ENCODE measurements at places on chromosomes 12 and 14.

- DNase-seq: no peak
These were observed 10.5 kb downstream of the MLXIP start for GRCh38 chr12:122089077-122089476.

GRCh38 chr12:50022903-50023302 lies 2.4 kb downstream of the RACGAP1 start:
- DNase-seq: no peak

GRCh38 chr12:4012977-4013968 lies 140.1 kb upstream of the PARP11 start:
- no peak for DNase-seq

DNA sequence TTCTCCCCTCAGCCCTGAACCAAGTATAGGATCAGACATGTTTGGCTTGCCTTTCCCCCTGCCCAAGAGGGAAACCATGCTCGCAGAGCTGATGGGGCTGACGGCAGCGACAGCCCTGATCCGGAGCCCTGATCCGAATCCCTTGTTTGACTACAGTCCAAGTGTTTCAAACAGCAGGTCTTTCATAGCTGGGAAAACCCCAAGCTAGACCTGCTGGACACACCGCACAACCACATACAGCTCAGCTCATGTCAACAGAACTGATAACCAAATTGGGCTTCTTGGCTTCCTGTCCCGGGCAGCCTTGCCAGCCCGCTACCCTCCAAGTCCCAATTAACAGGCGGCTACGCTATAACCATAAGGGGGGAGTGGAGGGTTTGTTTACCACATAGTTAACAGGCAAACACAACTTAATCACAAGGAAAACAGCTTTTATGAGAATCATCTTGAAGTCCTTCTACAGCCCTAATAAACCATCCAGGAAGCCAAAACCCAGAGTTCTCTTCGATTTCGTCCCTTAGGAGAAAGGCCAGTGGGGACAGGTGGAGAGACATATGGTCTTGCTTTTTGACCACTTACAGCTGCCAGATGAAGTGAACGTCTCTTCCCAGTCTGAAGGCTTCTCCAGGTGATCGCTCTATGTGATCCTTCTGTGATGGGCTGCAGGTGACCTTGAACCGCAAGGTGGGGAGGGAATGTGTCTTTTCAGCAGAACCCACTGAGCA lies 64.5 kb upstream of the MANSC4 start:
- DNase-seq: no peak

GRCh38 chr12:101642115-101643067 lies 47.6 kb downstream of the MYBPC1 start:
- no peak for DNase-seq

DNA sequence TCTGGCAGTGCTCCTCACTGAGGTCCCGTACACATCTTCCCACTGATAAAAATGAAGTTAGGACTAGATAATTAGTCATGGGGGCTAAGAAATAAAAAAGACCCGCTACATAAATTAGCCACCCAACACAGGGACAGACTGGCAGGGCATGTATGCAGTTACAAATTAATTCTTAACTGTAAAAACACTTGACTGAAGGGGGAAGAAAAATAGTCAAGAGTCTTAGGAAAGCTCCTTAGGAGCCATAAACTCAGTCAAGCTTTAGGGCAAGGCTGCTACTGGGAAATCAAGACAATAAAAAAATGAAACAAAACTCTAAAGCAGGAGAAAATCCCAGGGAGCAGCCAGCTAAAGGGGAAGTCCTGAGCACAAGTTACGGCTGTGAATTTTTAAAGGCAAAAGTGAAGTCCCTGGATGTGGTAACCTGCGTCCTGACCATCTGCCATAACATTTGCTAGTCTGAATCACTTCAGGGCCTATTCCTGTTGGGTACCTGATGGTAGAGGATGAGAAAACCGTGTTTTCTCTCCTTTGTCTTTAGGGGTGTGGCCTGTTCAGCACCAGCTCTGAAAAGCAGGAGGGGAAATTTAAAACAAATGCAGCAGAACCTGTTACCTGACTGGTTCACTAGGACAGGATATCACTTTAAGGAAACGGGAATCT lies 7.5 kb upstream of the NPFF start:
- DNase-seq: no peak

DNA sequence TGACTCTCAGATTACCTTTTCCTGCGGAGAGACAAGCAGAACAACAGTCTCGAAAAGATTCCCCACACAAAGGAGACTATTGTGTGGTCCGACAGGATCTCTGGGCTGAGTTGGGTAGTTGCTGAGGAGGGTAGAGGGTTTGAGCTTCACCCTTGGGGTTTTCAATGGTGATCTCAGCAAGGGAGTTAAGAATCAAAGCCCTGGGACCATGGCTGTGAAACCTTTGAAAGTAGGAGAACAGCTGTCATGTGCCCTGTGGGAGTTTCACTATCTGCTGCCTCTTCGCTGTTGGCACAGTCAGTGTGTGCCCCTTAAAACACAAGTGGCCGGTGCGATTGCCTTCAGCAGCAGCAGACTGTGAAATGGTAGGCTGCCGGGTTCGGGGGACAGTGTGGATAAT lies 14.2 kb upstream of the PLEK2 start:
- DNase-seq: no peak

GRCh38 chr12:110906083-110906482 lies 14.3 kb downstream of the MYL2 start:
- no peak for DNase-seq

DNA sequence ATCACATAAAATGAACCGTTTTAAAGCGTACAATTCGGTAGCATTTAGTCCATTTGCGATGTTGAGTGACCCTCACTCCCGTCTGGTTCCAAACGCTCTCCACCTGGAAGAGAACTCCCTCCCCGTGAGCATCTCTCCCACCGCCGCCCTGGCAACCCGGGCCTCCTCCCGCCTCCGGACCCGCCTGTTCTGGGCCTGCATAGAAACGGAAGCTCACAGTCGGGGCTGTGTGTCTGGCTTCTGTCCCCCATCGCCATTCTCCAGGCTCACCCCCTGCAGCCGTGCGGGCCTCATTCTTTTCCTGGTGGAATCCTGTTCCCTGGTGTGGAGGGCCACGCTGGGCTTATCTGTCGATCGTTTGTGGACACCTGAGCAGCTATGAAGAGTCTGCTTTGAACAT lies 17.3 kb downstream of the LRCOL1 start:
- no peak for DNase-seq

GRCh38 chr12:20474016-20474415 lies 105.7 kb downstream of the PDE3A start:
- no peak for DNase-seq

DNA sequence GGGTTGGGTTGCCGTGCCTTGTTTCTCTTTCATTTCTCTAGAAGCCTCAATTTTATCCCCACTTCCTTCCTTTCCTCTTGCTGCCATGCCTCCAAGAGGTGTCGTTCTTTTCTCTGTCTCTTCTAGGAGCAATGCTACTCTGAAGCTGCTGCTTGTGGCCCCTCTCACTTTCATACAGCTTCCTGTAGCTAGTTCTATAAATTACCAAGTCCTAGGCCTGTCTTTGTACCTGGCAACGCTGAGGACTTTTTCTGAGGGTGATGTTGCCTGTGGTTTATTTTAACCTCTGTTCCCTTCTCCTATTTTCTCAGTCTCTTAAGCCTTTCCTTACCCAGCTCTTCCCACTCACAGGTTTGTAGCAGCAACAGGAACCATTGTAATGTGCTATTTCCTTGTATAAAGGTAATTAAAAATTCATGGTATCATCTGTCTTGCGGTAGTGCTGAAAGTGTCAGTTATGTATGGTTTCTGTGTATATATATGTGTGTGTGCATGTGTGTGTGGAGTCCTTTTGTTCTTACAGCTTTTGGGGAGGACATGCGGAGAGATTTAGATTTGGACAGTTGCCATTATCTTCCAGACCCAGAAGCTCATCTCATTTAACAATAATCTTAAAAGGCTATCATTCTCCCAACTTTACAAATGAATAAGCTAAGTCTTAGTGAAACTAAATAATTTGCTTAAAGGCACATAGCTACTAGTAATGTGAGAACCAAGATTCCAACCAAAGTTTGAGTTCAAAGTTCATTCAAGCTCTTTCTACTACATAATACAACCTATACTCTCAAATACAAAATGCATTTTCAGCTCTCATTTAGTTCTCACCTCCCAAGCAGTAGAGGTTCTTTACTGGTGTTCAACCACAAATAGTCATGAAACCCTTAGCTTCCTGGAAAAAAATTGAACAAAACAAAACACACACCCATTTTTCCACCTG lies 43.8 kb downstream of the DDHD1 start:
- no peak for DNase-seq

DNA sequence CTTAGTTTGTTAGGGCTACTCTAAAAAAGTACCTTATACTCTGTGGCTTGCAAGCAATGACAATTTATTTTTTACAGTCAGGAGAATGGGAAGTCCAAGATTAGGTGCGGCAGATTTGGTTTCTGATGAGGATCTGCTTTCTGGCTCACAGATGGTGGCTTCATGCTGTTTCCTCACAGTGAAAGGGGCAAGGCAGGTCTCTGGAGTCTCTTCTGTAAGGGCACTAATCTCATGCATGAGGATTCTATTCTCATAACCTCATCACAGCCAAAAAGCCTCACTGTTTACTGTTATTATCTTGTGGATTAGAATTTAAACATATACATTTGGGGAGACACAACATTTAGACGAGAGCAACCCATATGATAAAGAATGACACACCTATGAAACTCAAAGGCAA lies 1957.4 kb upstream of the SEL1L start:
- no peak for DNase-seq

GRCh38 chr12:116068371-116068770 lies 209.1 kb downstream of the MED13L start:
- DNase-seq: no peak

- no peak for DNase-seq
These were observed 225.5 kb downstream of the CCDC91 start for GRCh38 chr12:28415755-28416154.

- no peak for DNase-seq
These were observed 4.0 kb upstream of the ZNF385A start for GRCh38 chr12:54388237-54389133.

GRCh38 chr14:61749264-61749663 lies 13.0 kb upstream of the SNAPC1 start:
- no peak for DNase-seq

DNA sequence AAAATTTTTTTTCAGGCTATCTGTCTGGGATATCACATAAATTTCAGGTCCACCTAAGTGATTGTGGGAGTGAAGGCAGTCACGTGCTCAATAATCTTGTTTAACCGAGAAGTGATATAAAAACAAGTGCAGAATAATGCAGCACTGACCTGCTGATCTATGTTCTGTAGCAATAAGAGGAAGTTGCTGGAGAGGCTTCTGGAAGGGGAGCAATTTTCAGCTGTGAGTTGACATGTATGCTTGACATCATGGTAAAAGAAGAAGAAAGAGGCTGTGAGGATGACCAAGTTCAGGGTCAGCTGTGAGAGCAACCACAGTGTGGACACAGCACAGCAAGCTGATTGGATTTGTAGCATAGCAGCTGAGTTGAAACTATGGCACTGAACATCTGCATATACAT lies 172.0 kb upstream of the PELI2 start:
- no peak for DNase-seq

- DNase-seq: no peak
These were observed 92.9 kb downstream of the SPTSSA start for GRCh38 chr14:34368971-34369647.

GRCh38 chr12:63995512-63995911 lies 151.0 kb downstream of the SRGAP1 start:
- no peak for DNase-seq

DNA sequence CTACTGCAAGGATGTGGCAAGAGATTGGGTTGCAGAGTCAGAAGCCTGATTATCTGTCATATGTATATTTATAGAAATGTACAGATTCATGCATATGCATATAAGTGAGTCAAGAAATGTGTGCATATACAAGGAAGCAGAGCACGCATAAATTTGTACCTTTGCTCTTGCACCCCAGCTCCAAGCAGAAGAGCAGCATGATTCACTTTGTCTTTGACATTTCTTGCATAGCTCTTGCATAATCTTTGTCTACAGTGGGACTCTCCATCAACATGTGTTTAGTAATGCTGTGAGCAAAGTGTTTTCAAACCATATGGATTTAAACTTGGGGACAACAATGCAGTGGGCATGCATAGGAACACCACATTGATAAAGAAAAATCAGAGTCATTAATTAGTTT lies 330.7 kb upstream of the DCN start:
- DNase-seq: no peak

DNA sequence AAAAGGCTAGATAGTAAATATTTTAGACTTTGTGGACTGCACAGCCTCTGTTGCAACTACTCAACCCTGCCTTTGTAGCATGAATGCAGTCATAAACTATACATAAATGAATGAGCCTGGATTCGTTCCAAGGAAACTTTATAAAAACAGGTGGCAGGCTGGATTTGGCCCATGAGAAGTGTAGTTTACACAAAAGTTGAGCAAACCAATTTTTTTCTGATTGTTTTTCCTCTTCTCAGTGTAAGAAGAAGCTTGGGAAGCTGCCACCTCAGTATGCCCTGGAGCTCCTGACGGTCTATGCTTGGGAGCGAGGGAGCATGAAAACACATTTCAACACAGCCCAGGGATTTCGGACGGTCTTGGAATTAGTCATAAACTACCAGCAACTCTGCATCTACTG lies 9.5 kb downstream of the OAS1 start:
- no peak for DNase-seq

DNA sequence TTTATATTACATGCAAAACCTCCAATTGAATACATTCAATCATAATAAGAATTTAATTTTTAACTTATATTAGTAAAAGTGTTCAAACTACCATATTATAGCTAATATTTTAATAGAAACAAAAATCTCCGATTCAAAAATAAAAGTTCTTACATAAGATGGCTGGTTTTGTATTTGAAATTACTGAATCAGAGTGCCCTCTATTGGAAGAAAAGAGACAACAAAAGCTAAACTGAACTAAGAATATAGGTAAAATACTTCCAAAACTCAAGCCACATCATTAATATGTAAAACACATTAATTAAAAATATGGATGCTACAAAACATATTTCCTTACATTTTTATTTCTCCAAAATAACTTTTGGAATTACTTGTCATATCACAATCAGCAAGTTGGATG lies 120.3 kb downstream of the GARIN6 start:
- DNase-seq: peak; percentile 16

- DNase-seq: peak; percentile 86
These were observed 3.7 kb downstream of the SMOC1 start for GRCh38 chr14:69882915-69883314.

DNA sequence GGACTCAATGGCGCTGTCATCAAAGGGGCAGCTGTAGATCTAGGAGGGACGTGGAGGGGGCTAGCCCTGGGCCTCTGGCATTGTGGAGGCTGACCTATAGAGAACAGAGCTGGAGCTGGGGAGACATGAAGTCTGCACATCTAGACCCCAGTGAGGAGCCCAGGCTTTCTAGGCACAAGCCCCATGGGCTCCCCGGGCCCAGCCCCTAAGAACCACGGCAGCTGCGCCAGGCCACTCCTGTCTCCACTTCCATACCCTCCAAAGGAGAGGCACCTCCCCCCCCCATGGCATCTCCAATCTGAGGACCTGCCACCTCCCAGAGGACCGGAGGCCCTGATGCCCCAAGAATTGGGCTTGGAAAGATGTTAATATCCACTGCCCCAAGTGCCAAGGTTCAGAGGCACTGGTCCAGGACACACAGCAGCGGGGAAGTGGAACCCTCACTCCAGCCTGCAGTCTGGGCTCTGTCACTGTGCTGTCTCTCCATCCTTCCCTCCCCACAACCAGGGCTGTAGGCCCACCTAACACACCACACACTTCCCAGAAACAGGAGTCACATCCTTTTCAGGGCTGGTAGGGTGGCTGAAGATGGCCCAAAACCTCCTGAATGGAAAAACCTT lies 4.5 kb downstream of the ANKRD9 start:
- DNase-seq: no peak
